ENCODE measurements at places on chromosomes 3 and 15.

DNA sequence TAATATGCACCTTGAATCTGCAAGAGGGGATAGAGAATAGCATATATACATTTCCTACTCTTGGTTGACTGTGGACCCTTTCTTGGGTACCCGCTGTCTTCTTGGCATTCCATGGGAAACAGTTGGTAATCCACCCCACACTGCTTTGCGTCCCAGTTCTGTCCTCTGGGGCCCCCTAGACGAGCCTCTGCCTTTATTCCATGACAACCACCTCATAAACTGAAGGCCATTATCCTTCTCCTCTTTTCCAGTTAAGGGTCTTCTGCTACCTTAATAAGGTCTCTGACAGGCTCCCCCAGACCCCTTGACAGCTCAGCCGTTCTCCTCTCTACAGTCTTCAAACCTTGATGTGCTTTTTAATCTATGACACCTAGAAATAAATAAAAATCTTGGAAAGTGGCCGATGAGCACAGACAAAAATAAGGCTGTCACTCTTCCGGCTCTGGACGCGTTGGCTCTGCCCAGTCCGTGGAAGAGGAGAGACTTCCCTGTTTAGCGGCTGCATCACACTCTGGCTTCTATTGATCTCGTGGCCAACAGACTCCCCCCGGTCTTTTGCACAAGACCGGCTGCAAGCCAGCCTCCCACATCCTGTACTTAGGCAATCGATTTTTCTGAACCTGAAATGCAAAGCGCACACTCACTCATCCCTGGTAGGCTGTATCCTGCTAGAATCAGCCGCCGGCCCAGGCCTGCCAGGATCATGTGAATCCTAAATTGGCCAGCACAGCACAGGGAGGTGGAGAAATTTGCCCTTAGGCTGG is 251.0 kb upstream of the TLE3 start:
- DNase-seq, result peak; percentile 49

DNA sequence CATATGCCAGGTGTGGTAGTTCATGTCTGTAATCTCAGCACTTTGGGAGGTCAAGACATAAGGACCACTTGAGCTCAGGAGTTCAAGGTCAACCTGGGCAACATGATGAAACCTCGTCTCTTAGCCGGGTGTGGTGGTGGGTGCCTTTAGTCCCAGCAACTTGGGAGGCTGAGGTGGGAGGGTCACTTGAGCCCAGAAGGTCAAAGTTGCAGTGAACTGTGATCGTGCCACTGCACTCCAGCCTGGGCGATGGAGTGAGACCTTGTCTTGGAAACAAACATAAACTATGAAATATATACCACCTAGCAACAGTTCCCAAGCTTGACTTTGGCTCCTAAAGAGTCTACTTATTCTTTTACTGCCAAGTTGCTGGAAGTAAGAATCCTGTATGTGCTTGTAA is 30.9 kb downstream of the UBE3A start:
- DNase-seq, result no peak

GRCh38 chr3:76958274-76958673 is 81.6 kb upstream of the ROBO2 start:
- DNase-seq, result no peak

GRCh38 chr15:82970696-82971095 is 15.3 kb upstream of the RAMAC start:
- peak; percentile 10 for DNase-seq

DNA sequence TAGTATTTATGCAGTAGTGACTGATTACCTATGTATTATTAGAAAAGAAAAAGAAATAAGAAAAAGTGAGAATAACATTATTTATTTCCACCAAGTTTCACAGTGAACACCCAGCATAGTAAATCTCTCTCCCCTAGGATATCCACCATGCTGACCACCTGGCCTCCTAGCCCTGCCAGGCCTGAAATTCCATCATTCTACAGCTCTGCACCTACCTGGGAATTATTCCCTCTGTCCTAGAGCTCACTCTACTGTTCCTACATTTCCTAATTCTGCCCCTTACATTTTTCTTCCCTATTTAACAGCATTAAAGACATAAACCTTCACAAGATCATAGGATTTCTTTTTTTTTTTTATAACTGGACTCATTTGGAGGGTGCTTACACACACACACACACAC is 525.3 kb upstream of the PPP2R3A start:
- no peak for DNase-seq

GRCh38 chr15:58440158-58440910 is 8.5 kb downstream of the LIPC start:
- DNase-seq, result no peak

DNA sequence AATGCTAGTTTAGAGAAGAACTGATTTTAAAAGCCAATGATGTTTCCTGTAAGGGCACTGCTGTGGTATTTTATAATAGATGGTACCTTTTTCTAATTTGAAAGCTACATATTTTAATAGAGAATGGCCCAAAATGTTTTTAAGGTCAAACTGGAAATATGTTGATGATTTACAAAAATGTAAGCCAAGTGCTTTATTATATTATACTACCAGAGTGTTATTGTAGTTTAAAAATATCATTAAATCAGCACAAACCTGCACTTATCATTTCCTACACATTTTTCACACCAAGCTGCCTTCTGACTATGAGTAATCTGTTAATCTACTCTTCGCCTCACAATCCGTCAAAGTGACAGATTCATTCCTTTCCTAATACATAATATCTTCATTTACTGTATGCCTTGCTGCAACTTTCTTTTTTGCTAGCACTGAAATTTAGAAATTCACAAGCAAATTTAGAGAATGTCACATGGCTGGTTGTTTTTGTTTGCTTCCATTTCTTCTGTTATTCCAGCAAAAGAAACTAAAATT is 126.4 kb upstream of the FAM3D start:
- DNase-seq, result no peak

DNA sequence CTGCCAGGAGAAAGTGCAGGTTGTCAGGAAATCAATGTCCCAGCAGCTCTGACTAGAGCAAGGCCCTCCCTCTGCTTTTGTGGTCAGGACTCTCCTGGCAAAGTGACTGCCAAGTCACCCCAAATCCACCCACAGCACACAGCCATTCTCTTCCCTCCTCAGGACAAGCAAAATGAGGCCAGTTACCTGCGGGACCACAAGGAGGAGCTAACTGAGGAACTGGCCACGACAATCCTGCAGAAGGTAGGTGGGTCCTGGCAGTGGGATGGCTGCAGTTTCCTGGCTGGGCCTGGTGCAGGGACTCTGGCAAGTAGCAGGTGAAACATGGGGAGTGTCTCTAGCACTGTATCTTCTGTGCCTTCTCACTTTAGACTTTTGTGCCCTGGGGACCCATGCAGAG is 142.5 kb upstream of the EIF1B start:
- no peak for DNase-seq

- no peak for DNase-seq
Observed at GRCh38 chr3:177089110-177089509, 108.2 kb downstream of the TBL1XR1 start.

DNA sequence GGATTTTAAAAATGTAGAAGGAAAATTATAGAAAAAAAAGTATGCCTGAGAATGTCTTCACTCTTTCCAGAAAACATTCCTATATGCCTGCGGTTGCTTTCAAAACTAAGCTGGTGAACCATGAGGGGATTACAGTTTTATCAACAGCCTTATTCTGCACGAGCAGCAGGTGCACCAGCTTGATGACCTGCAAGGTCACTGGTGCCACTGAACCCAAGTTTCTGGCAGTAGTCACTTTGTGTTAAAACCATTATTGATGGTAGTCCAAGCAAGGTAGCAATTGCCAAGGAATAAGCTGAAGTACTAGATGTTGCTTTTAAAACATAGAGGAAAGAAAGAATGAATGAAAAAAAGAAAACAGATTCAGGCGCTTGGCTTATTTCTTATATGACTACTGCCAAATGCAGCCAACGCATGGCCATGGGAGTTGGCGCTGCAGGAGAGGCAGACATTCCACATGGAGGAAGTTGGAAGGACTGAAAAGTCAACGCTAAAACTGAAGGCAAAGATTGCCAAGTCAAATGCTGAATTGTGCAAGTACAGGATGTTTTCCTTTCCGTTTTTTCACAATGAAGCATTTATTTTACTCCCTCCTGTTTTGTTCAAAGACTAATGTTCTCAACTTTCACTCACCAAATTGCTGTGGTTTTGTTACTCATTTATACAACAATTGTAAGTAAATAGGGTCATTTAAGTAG is 601.4 kb downstream of the CADM2 start:
- peak; percentile 22 for DNase-seq

DNA sequence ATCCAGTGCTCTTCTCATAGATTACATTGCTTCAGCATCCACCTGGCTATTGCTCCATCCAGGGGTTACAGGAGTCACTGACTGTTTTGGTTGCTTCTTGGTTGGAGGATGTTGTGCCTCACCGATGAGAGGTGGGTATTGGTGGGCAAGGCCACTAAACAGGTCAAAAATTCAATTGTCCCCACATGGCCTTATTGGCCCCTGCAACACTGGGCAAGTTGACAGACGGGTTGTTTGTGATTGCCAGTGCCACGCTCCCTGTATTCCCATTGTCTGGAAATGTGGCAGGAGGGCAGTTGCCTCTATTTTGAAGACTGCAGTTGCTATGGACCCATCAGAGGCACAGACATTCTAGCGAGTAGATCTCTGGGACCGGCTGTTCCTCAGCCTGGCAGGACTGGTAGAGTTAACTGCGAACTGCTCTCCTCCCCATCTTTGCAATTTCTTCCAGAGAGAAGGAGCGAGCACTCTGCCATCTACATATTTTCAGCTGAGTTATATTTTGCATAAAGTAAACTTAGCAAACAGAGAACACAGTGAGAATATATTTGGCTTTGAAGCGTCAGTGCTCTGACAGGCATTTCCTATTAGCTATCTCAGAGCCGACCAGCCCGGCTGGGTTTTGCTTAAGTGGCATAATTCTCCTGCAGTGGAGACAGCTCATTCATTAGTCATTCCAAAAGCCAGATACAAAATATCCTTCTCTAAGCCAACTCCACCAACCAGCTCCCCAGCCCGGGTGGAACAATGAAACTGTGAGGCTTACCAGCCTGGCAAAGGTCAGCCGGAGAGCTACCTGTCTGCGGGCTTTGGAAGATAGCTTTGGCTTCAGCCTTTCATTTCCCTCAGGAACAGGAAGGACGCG is 26.0 kb upstream of the MAGEF1 start:
- DNase-seq, result no peak

GRCh38 chr3:193946945-193947344 is 189.0 kb upstream of the HES1 start:
- DNase-seq, result no peak

DNA sequence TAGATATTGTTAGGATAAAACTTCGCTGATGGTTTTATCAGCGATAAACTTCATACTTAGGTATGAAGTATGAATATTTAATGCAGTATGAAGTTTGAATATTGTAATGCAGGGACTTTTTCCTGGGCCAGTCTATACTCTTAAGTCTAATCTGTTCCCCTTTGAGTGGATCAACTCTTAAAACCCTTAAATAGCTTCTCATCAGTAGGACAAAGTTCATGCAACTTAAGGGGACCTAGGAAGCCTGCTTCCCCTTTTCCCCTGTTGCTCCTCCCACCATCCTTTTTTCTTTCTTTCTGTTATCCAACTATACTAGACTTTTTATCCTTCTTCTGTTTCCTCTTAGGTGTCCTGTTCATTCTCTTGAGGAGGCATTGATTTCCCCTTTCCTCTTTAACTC is 78.7 kb downstream of the MITF start:
- DNase-seq, result no peak

GRCh38 chr3:172560026-172560425 is 36.8 kb upstream of the TNFSF10 start:
- DNase-seq, result no peak

DNA sequence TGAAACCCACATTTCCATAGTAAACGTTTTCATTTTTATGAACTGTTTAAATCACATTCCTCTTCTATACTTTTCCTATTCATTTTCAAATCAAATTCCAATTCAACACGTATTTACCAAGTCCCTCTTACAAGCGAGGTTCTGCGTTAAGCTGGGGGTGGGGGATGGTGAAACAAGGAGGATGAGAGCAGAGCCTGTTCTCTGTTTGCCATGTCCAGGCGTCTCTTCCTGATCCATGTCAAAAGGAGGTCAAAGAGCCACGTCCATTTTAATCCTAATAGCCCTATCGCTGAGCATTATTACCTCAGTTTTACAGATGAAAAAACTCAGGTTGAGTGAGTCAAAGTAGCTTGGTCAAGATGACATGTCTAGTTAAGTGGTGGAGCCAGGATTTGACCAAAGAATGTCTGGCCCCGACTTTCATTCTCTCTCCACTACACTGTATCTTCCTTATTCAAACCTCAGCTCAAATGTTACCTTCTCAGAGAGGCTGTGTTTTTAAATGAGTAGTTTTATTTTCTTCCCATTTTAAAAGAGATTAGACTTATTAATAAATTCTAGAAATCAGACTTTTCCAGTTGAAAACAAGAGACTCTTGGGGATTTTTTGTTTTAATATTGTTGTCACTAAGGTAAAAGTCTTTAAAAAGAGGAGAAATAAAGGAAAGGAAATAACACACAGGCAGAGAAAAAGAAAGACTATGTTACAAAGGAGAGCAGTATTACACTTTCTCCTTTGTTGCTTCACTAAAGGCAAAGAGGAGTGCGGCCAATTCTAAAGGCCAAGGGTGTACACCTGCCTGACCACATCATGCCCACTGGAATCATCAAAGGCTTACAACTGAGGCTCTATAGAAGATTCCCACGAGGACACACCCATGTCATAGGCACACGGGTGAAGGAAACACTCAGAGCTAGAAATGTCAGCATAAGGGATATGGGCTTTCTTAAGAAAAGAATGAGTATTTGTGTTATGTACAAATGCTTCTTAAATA is 42.4 kb downstream of the MYO5A start:
- peak; percentile 56 for DNase-seq

DNA sequence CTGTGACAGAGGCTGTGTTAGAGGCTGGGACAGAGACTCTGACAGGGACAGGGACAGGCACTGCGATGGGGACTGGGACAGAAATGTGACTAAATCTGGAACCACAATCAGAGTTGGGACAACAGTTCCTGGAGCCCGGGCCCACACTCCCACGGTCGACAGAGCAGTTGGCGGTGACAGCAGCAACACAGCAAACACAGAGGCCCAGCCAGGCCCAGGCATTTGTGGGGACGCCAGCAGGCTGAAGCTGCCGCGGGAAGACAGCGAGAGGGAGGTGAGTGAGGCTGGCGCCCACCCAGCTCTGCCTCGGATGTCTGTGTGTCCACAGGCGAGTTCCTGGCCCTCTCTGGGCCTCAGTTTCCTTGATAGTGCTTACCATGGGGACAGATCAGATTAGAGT is 9.3 kb upstream of the HCN4 start:
- DNase-seq, result no peak

DNA sequence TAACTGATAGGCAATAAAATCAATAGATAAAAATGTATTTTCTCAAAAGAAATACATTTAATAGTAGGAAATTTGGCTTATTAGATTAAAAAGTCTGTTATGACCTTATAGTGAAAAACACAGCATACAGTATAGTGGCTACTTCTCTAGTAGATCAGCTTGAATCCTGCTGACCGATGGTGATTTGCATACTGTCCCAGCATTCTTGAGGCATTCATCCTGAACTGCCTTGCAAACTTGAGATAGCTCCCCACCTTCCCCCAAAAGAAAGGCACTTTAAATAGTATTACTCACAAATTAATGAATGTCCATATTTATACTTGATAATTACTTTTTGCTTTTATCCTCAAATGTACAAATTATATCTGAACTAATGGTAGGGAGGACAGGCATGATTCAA is 6.7 kb downstream of the CHMP2B start:
- DNase-seq, result no peak

- DNase-seq, result no peak
Observed at GRCh38 chr3:48406443-48407431, 23.1 kb downstream of the PLXNB1 start.

GRCh38 chr3:156344215-156344614 is 210.7 kb downstream of the SSR3 start:
- no peak for DNase-seq

GRCh38 chr3:18469775-18470174 is 44.6 kb upstream of the SATB1 start:
- DNase-seq, result no peak

GRCh38 chr15:31803388-31803884 is 226.9 kb upstream of the CHRNA7 start:
- no peak for DNase-seq
